ENCODE measurements at places on chromosomes 6 and 20. TPM values are rescaled to one million over a fixed set of nuclear protein-coding genes. Genes with fewer than 3 reads are reported as not detected.
A peak's percentile ranks its signal among the peaks of the same experiment; 100 is the strongest.

DNA sequence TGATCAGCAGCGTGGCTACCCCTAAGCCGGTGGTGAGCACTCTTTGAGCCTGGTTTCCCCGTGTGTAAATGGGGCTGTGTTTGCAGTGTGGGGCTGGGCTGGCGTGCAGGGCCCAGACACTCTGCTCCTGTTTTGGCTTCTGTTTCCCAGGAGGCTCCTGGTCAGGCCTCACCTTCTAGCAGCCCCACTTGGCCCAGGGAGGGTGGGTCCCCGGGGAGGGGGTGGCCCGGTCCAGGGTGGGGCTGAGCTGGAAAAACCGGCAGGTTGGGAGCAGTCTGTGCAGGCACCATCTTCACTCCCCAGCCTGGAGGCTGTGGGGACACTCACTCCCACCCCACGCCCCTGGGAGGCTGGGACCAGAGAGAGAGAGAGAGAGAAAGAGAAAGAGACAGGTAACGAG lies 25.3 kb downstream of the CEBPB start:
- no peaks in the 10 kb centered on the region for H3K4me1 ChIP-seq
- no peak overlapping the region for H3K27ac ChIP-seq
- DNase-seq = no peak
- no peaks in the 10 kb centered on the region for H3K36me3 ChIP-seq
- H3K4me3 ChIP-seq = no peak overlapping the region
- no peaks in the 10 kb centered on the region for H3K27me3 ChIP-seq

DNA sequence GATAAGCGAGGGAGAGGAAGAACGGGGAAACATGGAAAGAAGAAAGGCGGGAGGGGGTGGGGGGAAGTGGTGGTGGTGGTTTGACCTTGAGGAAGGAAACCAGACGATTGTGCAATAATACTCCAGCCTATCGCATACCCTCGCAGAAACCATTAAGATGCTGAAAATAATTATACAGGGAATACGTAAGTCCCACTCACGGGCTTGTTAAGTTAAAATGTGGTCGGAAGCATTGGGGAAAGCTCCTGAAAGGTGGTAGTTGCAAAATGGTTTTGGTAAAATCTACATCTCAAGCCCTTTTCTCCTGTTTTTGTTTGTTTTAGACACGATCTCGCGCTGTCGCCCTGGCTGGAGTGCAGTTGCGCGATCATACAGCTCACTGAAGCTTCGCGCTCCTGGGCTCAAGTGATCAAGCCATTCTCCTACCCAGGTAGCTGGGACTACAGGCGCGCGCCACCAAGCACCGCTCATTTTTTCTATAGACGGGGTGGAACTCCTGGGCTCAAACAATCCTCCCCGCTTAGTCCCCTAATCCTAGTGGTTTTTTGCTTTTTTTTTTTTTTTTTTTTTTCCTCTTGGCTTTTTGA lies 128.9 kb upstream of the ZNF184 start:
- H3K4me3 ChIP-seq = no peak overlapping the region
- no peak overlapping the region for H3K27ac ChIP-seq
- DNase-seq = no peak
- H3K4me1 ChIP-seq = no peaks in the 10 kb centered on the region
- no peaks in the 10 kb centered on the region for H3K36me3 ChIP-seq

GRCh38 chr20:2365091-2365490 lies 15.6 kb upstream of the TGM6 start:
- H3K27me3 ChIP-seq = no peaks in the 10 kb centered on the region
- H3K36me3 ChIP-seq = no peaks in the 10 kb centered on the region
- no peak overlapping the region for H3K27ac ChIP-seq
- H3K4me1 ChIP-seq = no peaks in the 10 kb centered on the region
- DNase-seq = no peak

DNA sequence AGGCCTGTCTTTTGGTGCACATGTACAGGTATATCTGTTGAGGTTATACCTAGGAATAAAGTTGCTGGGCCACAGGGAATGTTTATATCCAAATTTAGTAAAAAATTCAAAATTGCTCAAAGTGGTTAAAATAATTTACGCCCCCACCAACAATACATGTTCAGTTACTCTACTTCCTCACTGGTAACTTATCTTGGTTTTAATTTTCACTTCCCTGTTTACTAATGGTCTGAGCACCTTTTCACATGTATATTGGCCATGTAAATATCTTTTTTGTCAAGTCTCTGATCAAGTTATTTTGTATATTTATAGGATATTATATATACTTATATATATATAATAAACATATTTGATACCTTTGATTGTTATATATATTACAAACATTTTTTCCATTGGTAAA lies 9.7 kb downstream of the PDE7B start:
- H3K27me3 ChIP-seq = no peaks in the 10 kb centered on the region
- no peak overlapping the region for H3K4me3 ChIP-seq
- no peaks in the 10 kb centered on the region for H3K36me3 ChIP-seq
- H3K4me1 ChIP-seq = no peaks in the 10 kb centered on the region

The SLPI gene
- total RNA-seq = 57.4 TPM

DNA sequence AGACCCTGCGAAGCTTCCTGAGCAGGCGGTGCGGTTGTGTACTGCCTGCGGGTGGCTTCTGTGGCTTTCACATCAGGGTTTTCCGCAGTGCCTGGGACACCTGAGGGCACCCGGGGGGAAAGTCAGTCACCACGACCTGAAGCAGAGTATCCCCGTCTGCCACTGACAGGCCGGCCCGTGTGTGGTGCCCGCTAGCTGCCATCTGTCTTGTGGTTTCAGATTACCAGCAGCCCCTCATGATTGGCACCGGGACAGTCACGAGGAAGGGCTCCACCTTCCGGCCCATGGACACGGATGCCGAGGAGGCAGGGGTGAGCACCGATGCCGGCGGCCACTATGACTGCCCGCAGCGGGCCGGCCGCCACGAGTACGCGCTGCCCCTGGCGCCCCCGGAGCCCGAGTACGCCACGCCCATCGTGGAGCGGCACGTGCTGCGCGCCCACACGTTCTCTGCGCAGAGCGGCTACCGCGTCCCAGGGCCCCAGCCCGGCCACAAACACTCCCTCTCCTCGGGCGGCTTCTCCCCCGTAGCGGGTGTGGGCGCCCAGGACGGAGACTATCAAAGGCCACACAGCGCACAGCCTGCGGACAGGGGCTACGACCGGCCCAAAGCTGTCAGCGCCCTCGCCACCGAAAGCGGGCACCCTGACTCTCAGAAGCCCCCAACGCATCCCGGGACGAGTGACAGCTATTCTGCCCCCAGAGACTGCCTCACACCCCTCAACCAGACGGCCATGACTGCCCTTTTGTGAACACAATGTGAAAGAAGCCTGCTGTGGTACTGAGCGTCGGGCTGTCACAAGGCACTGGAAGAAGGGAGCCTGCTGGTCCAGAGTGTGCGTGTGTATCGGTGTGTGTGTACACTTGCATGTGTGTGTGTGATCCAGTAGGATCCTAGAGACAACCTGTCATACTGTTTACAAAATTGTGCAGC lies 54.4 kb downstream of the GOPC start:
- peak overlapping the region; percentile 38 for H3K4me3 ChIP-seq
- DNase-seq = peak; percentile 27
- no peak overlapping the region for H3K27ac ChIP-seq
- H3K27me3 ChIP-seq = no peaks in the 10 kb centered on the region
- H3K36me3 ChIP-seq = no peaks in the 10 kb centered on the region

The DEFB124 gene
- total RNA-seq = not detected

The TREML1 gene
- total RNA-seq = not detected

DNA sequence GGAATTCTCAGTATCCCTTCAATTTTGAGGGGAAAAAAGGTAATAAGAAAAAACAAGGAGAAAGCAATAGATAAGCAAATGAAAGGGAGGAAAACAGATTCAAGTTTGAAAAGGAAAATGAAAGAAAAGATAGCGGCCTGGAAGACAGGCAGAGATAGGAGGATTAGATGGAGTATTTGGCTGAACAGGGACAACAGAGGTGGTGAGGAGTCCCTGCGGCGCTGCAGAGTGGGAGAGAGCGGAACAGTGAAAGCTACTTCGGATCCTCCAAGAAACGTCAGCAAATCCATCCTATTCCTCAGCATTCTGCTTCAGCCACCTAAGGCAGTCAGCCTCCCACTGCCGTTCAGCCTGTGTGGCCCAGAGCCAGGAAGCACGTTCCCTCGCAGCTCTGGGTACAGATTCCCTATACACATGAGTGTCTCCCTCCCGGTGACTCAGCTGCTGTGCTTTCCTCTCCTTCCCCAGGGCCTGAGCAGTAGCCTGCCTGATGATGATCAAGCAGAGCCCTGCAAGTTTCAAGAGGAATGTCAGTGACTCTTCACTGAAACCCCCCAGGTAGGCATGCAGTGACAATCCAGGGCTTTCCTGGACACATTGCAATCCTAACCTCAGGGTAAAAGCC lies 43.4 kb upstream of the CDYL start:
- no peaks in the 10 kb centered on the region for H3K27me3 ChIP-seq
- H3K27ac ChIP-seq = peak overlapping the region; percentile 3
- no peaks in the 10 kb centered on the region for H3K4me1 ChIP-seq
- peak overlapping the region; percentile 28 for H3K4me3 ChIP-seq
- no peaks in the 10 kb centered on the region for H3K36me3 ChIP-seq

DNA sequence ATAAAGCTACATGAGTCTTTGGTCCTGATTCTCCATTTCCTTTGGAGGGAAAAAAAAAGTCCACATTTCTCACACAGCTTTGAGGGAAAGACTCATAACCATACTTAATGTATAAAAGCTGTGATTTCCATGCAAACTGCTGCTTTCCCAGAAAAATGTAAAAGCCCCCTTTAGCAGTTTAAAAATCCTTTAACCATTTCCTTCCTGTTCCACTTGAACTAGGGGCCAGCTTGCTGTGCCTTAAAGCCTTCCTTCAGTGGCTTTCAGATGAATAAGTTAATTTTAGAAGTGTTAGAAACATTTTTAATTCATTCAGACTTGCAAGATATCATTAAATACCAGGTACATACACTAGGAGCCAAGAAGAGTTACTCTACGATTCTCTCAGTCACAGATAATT lies 273.5 kb downstream of the PKHD1 start:
- H3K27ac ChIP-seq = no peak overlapping the region
- no peaks in the 10 kb centered on the region for H3K27me3 ChIP-seq
- no peaks in the 10 kb centered on the region for H3K36me3 ChIP-seq
- H3K4me3 ChIP-seq = no peak overlapping the region
- DNase-seq = no peak
- H3K4me1 ChIP-seq = no peaks in the 10 kb centered on the region

DNA sequence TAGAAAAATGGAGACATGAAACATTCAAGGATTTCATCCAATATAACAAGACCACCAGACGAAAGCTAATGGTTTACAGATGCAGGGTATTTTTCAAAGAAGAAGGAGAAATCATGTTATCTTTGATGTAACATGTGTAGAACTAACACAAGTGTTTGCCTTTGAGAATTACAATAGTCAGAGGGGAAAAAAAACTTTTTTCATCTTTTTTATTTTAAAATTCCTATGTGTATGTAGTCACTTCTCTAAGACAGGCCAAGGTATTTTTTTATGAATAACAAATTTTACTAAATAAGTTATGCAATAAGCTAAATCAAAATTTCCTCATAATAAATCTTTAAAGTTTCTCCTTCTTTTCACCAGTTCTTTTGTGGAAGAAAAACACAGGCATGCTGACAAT lies 161.4 kb downstream of the PDE7B start:
- no peak overlapping the region for H3K27ac ChIP-seq
- no peaks in the 10 kb centered on the region for H3K27me3 ChIP-seq
- H3K36me3 ChIP-seq = no peaks in the 10 kb centered on the region
- no peaks in the 10 kb centered on the region for H3K4me1 ChIP-seq
- H3K4me3 ChIP-seq = no peak overlapping the region

The NOX3 gene
- not detected for total RNA-seq

The WFDC11 gene
- total RNA-seq = not detected

DNA sequence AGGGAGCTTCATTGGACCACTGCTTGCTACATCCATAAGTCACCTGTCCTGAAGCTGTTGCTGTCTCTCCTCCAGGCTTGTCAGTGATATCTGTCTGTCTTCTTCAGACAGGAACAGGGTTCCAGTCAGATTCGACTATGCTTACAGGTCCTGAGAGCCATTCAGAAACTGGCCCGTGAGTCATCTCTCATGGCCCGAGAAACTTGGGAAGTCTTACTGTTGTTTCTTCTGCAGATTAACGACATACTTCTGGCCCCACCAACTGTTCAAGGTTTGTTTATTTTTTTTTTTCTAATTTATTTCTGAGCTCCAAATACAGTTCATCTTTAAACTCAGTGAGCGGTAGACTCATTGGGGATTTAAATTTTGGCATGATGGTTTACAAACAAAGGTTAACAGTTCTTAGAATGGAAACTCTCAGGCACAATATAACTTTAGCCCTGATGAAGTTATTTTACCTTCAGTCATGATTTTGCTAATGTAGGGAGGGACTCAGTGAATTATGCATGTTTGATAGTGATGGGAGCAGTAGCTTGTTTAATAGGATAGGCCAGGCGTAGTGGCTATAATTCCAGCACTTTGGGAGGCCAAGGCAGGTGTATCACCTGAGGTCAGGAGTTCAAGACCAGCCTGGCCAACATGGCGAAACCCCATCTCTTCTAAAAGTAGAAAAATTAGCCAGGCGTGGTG lies 24.7 kb downstream of the RALGAPB start:
- H3K4me1 ChIP-seq = no peaks in the 10 kb centered on the region
- H3K27ac ChIP-seq = no peak overlapping the region
- no peak overlapping the region for H3K4me3 ChIP-seq
- H3K27me3 ChIP-seq = no peaks in the 10 kb centered on the region

GRCh38 chr20:60494476-60494875 lies 536.3 kb downstream of the CDH26 start:
- H3K36me3 ChIP-seq = no peaks in the 10 kb centered on the region
- no peaks in the 10 kb centered on the region for H3K4me1 ChIP-seq
- H3K4me3 ChIP-seq = no peak overlapping the region
- no peak for DNase-seq

DNA sequence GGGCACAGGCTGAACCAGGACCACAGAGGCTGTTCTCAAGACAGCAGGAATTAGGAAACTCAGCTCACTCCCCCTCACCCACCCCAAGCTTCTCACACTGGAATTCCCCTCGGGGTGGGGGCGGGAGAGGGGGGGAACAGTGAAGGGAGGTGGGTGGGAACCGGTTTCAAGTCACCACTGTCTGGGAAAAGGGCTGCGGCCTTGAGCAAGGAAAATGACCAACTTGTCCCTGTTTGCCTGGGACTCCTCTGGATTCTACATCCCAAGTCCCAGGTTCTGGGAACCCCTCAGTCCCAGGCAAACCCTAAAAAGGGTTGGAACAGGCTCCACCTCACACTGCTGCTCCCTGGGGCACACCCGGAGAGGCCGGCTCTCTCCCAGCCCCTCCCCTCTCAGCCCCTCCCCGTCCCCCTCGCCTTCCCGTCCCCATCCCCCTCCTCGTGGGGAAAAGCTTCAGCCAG lies 230.7 kb downstream of the TFAP2C start:
- H3K27me3 ChIP-seq = no peaks in the 10 kb centered on the region
- peak; percentile 16 for DNase-seq
- no peak overlapping the region for H3K4me3 ChIP-seq
- H3K4me1 ChIP-seq = no peaks in the 10 kb centered on the region
- no peaks in the 10 kb centered on the region for H3K36me3 ChIP-seq
- H3K27ac ChIP-seq = peak overlapping the region; percentile 73

The FRMD1 gene
- 1.0 TPM for total RNA-seq

Measured in uterus (tissue), 4 donors.